ENCODE measurements at places on chromosomes 12 and 14.

GRCh38 chr14:101412739-101413138 is 148.6 kb upstream of the DIO3 start:
- DNase-seq, result no peak

GRCh38 chr12:5260591-5261086 is 171.3 kb upstream of the NTF3 start:
- no peak for DNase-seq

DNA sequence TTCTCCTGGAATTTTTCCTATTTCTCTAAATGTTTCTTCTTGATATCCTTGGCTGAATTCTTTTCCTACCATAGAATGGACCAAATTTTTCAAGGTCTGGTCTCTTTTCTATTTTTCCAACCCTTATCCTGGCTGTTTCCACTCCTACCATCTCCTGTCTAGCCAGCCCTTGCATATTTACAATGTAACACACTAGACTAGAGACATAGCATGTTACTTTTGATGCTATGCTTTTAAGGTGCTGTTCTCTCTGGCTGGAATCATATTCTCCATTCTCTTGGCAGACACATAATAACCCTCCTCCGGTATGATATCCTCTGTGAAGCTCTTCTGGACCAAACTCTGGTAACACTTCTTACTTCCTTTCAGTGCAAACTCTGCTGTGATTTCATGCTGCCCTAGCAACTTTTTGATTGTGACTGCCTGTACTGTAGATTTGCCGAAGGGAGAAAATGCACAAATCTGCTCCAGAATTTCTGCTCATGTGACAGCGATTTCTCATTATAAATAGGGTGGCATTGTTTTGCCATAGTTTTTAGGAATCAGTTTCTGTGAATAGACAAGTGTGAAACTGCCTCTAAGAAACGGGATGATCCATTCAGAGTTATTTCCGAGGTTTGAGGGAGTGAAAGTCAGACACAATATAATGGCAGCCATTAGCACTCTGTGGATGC is 284.4 kb downstream of the MDGA2 start:
- DNase-seq, result no peak

- DNase-seq, result no peak
Measured at GRCh38 chr14:68363843-68364767, 428.8 kb downstream of the ZFP36L1 start.

DNA sequence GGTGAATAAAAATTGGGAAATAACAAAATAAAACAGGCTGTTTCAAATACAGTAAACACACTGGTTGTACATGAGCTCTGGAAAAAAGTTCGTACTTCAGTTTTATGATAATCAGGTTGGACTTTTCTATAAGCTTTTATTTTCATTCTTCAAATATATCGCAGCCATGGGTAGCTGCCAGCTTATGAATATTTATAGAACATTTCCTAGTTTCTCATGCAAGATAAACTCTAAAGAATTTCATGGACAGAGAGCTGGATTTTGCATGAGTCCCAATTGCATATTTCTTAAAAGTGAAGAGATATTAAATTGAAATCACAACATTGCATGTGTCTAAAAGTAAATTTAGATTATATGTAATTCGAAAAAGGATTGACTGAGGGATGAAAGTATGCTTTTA is 827.6 kb downstream of the SLC6A15 start:
- no peak for DNase-seq

DNA sequence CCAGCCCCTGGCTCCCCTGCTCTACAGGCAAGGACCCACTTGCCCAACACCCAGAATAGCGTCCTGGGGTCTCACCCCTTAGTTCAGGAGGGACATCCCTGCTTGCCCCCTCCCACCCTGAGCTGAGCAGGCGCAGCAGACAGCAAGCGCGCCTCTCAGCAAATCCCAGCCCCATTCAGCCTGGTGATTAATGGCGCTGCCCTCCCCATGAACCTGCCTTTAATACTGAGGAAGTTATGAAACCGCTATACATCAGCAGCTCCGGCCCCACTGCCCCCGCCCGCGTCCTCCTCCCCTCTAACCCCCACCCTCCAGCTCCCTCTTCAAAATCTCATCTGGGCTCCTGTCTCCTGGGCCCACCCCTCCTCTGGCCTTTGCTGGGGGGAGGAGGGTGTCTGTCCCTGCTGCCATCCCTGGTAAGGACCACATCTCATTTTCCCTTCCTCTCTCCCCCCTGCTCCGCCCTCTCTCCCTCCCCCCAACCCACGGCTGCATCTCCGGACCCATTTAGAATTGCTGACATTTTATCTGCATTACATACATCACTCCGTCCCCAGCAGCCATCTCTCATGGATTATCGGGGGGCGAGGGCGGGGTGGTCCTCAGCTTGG is 7.1 kb upstream of the SMUG1 start:
- no peak for DNase-seq

DNA sequence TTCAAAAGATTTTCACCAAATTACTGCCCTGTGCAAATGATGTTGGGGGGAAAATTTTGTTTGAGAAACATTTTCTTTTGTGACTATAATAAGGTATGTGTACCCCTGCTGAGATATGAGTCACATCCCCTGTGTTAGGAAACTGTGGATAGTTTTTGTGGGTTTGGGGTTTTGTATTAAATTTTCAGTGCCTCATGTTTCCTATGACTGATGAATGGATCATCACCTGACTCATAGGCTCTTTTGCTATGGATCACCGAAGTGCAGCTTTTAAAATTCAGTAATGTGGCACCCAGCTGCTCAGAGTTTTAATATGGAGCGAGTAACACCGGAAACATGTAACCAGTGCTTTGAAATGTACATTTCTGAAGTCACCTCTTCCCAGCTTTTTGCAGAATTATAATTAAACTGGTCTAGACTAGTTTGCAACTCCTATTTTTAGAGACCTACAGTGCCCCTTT is 167.4 kb upstream of the HMGA2 start:
- DNase-seq, result no peak

GRCh38 chr12:15698377-15698871 is 90.8 kb downstream of the EPS8 start:
- DNase-seq, result no peak

- DNase-seq, result no peak
Measured at GRCh38 chr14:104369208-104369607, 210.4 kb upstream of the C14orf180 start.

- DNase-seq, result no peak
Measured at GRCh38 chr14:92628636-92629035, 115.1 kb downstream of the RIN3 start.

DNA sequence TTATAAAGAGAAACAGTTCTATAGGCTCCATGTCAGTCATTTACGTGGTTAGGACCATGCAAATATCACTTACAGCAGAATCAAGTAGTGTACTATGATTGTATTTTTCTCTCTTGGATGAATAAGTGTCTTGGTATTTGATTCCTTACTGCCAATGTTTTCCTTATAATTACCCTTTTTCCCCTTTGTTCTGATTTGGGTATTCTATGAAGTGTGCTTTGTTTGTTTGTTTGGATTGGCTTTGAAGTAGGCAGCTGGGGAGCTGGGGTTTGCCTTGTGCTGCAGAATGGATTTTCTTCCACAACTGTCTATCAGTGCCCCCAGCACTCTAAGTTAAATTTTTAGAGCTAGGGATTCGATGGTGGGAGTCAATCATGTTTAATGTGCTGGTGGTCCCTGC is 12.4 kb downstream of the TMEM120B start:
- no peak for DNase-seq

GRCh38 chr12:47021298-47021697 is 58.1 kb upstream of the PCED1B start:
- DNase-seq, result no peak

DNA sequence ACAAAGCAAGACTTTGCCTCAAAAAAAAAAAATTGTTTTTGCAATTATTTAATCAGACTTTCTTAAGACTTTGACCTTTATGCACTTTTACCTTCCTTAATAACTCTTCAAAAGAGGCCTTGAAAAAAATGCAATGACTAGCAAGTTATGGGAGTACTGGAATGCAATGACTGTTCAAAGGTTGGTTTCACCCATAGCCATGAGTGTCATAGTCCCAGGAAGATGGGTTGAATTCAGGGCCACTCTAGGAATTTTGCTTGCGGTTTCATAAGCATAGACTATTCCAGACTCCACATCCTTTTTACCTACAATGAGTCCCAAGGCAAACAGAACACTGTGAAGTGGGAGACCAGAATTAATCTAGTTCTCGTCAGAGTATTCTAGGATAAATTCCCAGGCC is 29.4 kb upstream of the DENND5B start:
- DNase-seq, result no peak

- DNase-seq, result no peak
Measured at GRCh38 chr14:54621686-54622085, 54.8 kb downstream of the SAMD4A start.
